Fibroblast of lung (primary cell): ENCODE measurements at places on chromosomes 12 and 14. TPM values are rescaled to one million over a fixed set of nuclear protein-coding genes. Genes with fewer than 3 reads are reported as not detected.

Gene CLEC2B
- 9.3 and 9.7 TPM in 2 replicates for polyA plus RNA-seq

Gene PIWIL1
- not detected in 2 replicates for polyA plus RNA-seq

Gene PMEL
- 0.41 and 0.84 TPM in 2 replicates for polyA plus RNA-seq

Gene CNOT2
- 95.2 and 96.3 TPM in 2 replicates for polyA plus RNA-seq

Gene CATSPERB
- not detected in 2 replicates for polyA plus RNA-seq

Gene CEBPE
- not detected in 2 replicates for polyA plus RNA-seq

DNA sequence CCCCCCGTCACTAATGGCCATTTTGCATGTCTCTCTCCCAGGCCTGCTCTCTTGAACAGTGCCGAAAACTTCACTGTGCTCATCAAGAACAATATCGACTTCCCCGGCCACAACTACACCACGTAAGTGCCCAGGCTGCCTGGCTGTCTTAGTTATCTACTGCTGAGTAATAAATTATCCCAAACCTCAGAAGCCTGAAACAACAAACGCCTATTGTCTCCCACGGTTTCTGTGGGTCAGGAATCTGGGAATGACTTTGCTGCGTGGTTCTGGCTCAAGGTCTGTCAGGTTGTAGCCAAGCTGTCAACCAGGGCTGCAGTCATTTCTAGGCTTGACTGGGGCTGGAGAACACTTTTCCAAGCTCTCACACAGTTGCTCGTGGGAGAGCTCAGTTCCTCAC lies 32.6 kb downstream of the P2RX7 start:
- no peaks in the 10 kb centered on the region for H3K27me3 ChIP-seq
- H3K4me3 ChIP-seq = no peak overlapping the region
- H3K27ac ChIP-seq = no peak overlapping the region
- H3K36me3 ChIP-seq = no peaks in the 10 kb centered on the region

DNA sequence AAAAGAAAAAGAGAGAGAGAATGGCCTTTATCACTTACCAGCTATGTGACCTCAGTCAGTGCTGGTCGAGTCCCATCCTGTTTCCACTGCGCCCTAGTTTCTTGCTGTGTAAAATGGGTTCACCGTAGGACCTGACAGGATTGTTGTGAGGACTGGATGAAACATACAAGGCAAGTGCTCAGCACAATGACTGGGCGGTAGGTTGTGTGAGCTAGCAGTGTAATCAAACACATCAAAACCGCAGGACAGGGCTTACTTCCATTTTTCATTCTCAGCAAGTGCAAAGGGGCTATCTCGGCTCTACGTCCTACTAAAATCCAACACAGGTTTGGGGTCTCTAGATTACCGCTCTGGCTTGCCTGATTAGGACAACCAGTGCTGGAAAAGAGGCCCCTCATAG lies 36.4 kb upstream of the ATXN2 start:
- peak; percentile 23 for DNase-seq
- H3K4me3 ChIP-seq = no peak overlapping the region
- H3K27me3 ChIP-seq = no peaks in the 10 kb centered on the region
- no peak overlapping the region for H3K27ac ChIP-seq
- peaks cover 8% of the 10 kb centered on the region for H3K4me1 ChIP-seq
- H3K36me3 ChIP-seq = no peaks in the 10 kb centered on the region

GRCh38 chr12:74280156-74280655 lies 257.4 kb upstream of the ATXN7L3B start:
- no peak overlapping the region for H3K4me3 ChIP-seq
- no peak overlapping the region for H3K27ac ChIP-seq
- H3K4me1 ChIP-seq = no peaks in the 10 kb centered on the region
- H3K36me3 ChIP-seq = no peaks in the 10 kb centered on the region
- DNase-seq = no peak
- H3K27me3 ChIP-seq = no peaks in the 10 kb centered on the region

- no peaks in the 10 kb centered on the region for H3K27me3 ChIP-seq
- H3K4me3 ChIP-seq = no peak overlapping the region
- H3K4me1 ChIP-seq = no peaks in the 10 kb centered on the region
- no peak for DNase-seq
- H3K36me3 ChIP-seq = no peaks in the 10 kb centered on the region
- no peak overlapping the region for H3K27ac ChIP-seq
These were observed 724.6 kb upstream of the TMEM132C start for GRCh38 chr12:127542391-127542790.

- no peaks in the 10 kb centered on the region for H3K4me1 ChIP-seq
- no peaks in the 10 kb centered on the region for H3K27me3 ChIP-seq
- no peak overlapping the region for H3K4me3 ChIP-seq
- H3K36me3 ChIP-seq = no peaks in the 10 kb centered on the region
- DNase-seq = no peak
- no peak overlapping the region for H3K27ac ChIP-seq
These were observed 279.7 kb upstream of the ATP2B1 start for GRCh38 chr12:89988188-89988915.

DNA sequence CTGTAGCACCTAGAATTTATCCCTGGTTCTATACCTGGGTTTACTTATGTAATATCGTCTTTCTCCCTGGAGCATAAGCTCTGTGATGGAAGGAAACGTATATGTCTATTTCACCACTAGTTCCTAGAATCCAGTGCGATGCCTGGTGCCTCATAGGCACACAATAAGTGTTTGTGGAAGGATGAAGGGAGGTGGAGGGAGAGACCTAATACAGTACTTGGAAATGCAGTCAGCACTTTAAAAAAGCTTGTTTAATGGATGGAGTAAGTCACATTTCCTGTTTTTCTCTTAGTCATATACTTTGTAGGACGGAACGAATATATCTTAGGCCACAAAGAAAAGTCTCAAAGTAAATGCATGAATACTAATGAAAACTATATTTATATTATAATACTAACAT lies 186.5 kb upstream of the HMGA2 start:
- no peak overlapping the region for H3K27ac ChIP-seq
- H3K36me3 ChIP-seq = no peaks in the 10 kb centered on the region
- no peak for DNase-seq
- peaks cover 27% of the 10 kb centered on the region for H3K4me1 ChIP-seq

GRCh38 chr14:100082723-100083122 lies 17.5 kb downstream of the EVL start:
- H3K36me3 ChIP-seq = no peaks in the 10 kb centered on the region
- H3K27ac ChIP-seq = no peak overlapping the region
- no peaks in the 10 kb centered on the region for H3K27me3 ChIP-seq
- no peak for DNase-seq
- H3K4me3 ChIP-seq = no peak overlapping the region

GRCh38 chr12:57735952-57736740 lies 2.4 kb downstream of the AGAP2 start:
- no peaks in the 10 kb centered on the region for H3K36me3 ChIP-seq
- H3K27me3 ChIP-seq = peaks cover 76% of the 10 kb centered on the region
- DNase-seq = no peak
- no peak overlapping the region for H3K27ac ChIP-seq
- no peak overlapping the region for H3K4me3 ChIP-seq
- peaks cover 3% of the 10 kb centered on the region for H3K4me1 ChIP-seq

DNA sequence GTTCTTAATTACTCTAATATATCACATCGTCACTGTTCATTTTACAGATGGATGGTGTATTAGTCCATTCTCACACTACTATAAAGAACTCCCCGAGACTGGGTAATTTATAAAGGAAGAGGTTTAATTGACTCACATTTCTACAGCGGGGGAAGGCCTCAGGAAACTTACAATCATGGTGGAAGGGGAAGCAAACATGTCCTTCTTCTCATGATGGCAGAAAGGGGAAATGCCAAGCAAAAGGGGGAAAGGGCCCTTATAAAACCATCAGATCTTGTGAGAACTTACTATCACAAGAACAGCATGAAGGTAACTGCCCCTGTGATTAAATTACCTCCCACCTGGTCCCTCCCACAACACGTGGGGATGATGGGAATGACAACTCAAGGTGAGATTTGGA lies 6.5 kb downstream of the TMBIM4 start:
- no peak overlapping the region for H3K4me3 ChIP-seq
- DNase-seq = no peak
- H3K36me3 ChIP-seq = no peaks in the 10 kb centered on the region
- no peak overlapping the region for H3K27ac ChIP-seq

- H3K4me1 ChIP-seq = no peaks in the 10 kb centered on the region
- H3K27ac ChIP-seq = no peak overlapping the region
- DNase-seq = no peak
- H3K27me3 ChIP-seq = no peaks in the 10 kb centered on the region
- no peaks in the 10 kb centered on the region for H3K36me3 ChIP-seq
- H3K4me3 ChIP-seq = no peak overlapping the region
These were observed 32.8 kb downstream of the PDZRN4 start for GRCh38 chr12:41220931-41221330.

DNA sequence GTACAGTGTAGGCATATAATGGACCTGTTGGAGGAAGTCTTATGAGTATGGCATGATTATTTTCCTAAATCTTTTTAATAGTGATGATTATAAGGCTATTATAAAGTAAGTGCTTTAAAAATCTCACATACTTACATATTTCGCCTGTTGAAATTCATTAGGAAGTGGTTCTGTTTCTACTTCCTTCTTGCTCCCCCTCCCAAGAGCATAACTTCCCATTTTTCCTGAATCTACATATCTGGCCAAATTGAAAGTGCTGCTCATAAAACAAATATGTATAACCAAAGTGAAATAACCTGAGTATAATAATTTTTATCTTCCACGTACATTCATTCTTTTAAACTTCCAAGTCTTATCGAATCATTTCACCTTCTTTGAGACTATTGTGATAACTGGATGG lies 455.6 kb upstream of the SEL1L start:
- DNase-seq = no peak
- no peaks in the 10 kb centered on the region for H3K36me3 ChIP-seq
- H3K4me1 ChIP-seq = no peaks in the 10 kb centered on the region

DNA sequence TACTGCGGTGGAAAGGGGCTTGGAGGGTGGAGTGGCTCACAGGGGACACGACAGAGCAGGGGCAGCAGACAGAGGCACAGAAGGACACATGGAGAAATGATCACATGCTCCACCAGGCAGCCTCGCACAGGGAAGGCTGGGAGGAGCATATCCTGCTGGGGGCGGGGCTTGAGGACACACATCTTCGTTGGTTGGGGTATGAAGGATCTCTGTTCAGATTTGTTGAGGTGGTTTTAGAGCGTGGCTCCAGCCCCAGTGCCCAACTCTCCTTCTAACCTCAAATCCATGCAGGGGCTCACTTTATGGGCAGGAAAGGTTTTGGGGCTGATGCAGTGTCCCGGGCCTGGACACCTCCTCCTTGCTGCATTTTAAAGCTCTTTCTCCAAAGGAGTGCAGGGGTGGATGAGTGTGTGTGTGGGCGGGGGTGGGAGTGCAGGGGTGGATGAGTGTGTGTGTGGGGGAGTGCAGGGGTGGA lies 733 bp upstream of the P3H3 start:
- DNase-seq = peak; percentile 83
- peak overlapping the region; percentile 19 for H3K4me3 ChIP-seq
- peaks cover 20% of the 10 kb centered on the region for H3K36me3 ChIP-seq
- peaks cover 2% of the 10 kb centered on the region for H3K27me3 ChIP-seq

GRCh38 chr12:623172-623864 lies 39.9 kb downstream of the NINJ2 start:
- H3K27me3 ChIP-seq = no peaks in the 10 kb centered on the region
- no peaks in the 10 kb centered on the region for H3K36me3 ChIP-seq
- H3K4me3 ChIP-seq = no peak overlapping the region
- H3K27ac ChIP-seq = no peak overlapping the region
- no peak for DNase-seq
- no peaks in the 10 kb centered on the region for H3K4me1 ChIP-seq

- peaks cover 15% of the 10 kb centered on the region for H3K4me1 ChIP-seq
- no peak overlapping the region for H3K27ac ChIP-seq
- no peaks in the 10 kb centered on the region for H3K27me3 ChIP-seq
- no peaks in the 10 kb centered on the region for H3K36me3 ChIP-seq
These were observed 13.8 kb downstream of the VASH1 start for GRCh38 chr14:76774821-76775694.

GRCh38 chr14:40221428-40221827 lies 789.2 kb upstream of the FBXO33 start:
- no peaks in the 10 kb centered on the region for H3K27me3 ChIP-seq
- H3K36me3 ChIP-seq = no peaks in the 10 kb centered on the region
- H3K27ac ChIP-seq = no peak overlapping the region
- no peak for DNase-seq
- H3K4me3 ChIP-seq = no peak overlapping the region

- no peak for DNase-seq
- no peaks in the 10 kb centered on the region for H3K27me3 ChIP-seq
- no peaks in the 10 kb centered on the region for H3K4me1 ChIP-seq
- no peak overlapping the region for H3K4me3 ChIP-seq
- no peak overlapping the region for H3K27ac ChIP-seq
- H3K36me3 ChIP-seq = no peaks in the 10 kb centered on the region
These were observed 3.7 kb downstream of the PSMB11 start for GRCh38 chr14:23045419-23046357.

- H3K4me1 ChIP-seq = peaks cover 3% of the 10 kb centered on the region
- H3K27me3 ChIP-seq = no peaks in the 10 kb centered on the region
- H3K36me3 ChIP-seq = no peaks in the 10 kb centered on the region
- no peak overlapping the region for H3K4me3 ChIP-seq
- DNase-seq = no peak
These were observed 36.2 kb upstream of the MDM1 start for GRCh38 chr12:68368327-68368726.

DNA sequence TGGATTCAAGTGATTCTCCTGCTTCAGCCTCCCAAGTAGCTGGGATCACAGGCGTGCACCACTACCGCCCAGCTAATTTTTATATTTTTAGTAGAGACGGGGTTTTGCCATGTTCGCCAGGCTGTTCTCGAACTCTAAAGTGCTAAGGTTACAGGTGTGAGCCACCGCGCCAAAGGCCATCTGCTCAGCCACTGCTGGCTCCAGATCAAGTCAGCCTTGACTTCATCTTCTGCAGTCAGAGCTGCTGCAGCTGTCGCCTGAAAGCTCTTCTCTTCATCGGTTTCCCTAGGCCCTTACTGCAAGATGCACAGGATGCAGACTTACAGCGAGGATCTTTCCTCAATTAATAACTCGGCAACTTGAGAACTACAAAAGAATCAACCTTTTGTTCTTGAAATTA lies 66.8 kb downstream of the CLIP1 start:
- DNase-seq = no peak
- H3K4me1 ChIP-seq = peaks cover 2% of the 10 kb centered on the region
- no peaks in the 10 kb centered on the region for H3K27me3 ChIP-seq

DNA sequence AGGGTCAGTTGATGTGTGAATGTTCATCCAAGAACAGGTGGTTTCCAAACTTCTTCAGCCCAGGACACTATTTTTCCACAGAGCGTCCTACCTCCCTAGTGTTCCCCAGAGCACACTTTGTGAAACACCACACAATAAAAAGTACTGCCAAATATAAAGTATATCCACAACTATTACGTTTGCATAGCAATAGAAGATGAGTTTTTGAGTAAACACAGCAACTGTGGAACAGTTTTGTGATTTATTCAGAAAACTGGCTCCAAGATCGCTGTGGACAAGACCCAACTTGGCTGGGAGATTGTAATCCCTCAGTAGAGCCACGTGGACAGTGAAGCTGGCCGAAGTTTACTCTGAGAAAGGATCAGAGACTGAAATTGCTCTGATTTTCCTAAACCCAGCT lies 14.5 kb upstream of the MAP1LC3B2 start:
- H3K4me3 ChIP-seq = no peak overlapping the region
- H3K4me1 ChIP-seq = peaks cover 2% of the 10 kb centered on the region
- H3K27ac ChIP-seq = no peak overlapping the region
